Activated gamma-delta T cell treated with anti-CD3 and anti-CD28 coated beads, Interleukin-2, amount 50 U/mL, for 16 hours (primary cell): ENCODE measurements at places on chromosomes 13 and 19.

- DNase-seq: no peak
These were observed 931 bp downstream of the USP12 start for GRCh38 chr13:27170516-27171243.

GRCh38 chr13:75760131-75761021 is 124.2 kb downstream of the LMO7 start:
- no peak for DNase-seq

DNA sequence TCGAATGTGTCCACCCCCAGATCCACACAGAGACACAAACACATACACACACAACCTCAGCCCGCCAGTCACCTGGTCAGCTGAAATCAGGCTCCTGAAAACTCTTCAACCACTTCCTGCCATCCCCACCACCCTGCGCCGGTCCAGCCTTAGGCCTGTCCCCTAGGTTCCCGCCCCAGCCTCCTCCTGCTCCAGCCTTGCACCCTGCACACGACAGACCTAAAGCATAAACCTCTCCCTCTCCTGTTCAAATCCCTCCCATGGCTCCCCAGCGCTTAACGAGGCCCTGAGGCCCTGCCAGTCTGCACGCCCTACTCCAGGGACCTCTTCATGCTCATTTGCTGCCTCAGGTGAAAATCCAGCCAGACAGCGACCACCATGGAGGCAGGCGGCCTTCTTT is 7.1 kb downstream of the PNMA8B start:
- no peak for DNase-seq

DNA sequence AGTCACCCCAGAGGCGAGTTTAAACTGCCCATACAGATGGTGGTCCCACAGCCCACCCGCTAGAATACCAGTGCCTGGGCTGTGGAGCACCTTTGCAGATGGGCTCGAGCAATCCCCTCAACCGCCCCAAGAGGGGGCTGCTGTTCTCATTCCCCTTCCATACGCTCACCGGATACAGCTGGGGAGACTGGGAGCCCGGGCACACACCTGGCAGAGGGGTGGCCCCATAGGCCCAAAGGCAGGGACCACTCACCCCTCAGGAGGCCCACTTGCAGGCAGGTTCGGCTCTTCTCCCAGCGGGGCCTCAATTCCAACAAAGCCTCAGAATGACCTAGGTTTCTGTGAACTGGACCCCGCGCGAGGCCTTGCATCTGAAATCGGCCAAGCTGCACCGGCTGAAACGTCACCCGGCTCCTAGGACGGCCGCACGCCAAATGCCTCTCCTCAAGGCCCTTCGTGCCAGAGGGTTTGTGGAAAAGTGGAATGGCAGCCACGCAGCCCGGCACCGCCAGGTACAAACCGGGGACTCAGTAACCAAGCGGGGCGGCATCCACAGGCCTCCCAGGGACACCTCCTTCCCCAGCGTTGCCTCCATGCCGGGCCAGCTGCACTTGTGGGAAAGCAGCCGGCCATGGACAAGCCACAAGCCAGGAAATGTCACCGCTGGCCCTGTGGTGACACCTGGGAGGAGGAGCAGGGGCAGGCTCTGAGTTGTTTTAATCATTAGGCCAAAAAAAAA is 18.7 kb downstream of the MLLT1 start:
- peak; percentile 22 for DNase-seq

GRCh38 chr19:17757125-17757524 is 5.8 kb downstream of the FCHO1 start:
- DNase-seq: no peak

GRCh38 chr13:60562096-60562780 is 165.2 kb downstream of the TDRD3 start:
- no peak for DNase-seq

DNA sequence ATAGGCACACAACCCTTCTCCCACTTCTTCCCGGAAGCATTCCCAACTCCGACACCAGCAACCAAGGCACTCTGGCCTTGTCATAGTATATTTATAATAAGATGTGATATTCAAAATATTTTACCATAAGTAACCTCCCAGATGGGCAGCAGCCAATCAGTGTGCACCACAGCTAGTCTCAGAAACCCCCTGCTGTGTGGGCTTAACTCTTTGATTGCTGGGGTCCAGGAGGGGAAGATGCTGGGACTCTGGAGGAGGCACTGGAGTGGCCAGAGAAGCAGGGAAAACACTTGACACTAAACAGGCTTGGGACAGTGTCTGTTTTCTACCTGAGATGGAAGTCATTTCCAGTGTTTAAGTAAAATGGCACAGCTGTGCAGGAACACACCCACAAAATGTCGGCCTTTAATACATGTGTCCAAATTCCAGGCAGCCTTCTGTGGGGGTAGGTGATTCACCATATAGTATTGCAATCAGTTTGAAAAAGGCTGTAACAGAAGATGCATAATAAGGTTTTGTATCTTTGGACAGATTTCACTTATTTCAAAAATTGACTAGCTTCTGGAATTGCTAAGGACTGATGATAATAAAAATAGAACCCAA is 100.7 kb downstream of the MBNL2 start:
- DNase-seq: no peak

GRCh38 chr19:51159656-51160055 is 17.6 kb downstream of the SIGLEC7 start:
- no peak for DNase-seq

DNA sequence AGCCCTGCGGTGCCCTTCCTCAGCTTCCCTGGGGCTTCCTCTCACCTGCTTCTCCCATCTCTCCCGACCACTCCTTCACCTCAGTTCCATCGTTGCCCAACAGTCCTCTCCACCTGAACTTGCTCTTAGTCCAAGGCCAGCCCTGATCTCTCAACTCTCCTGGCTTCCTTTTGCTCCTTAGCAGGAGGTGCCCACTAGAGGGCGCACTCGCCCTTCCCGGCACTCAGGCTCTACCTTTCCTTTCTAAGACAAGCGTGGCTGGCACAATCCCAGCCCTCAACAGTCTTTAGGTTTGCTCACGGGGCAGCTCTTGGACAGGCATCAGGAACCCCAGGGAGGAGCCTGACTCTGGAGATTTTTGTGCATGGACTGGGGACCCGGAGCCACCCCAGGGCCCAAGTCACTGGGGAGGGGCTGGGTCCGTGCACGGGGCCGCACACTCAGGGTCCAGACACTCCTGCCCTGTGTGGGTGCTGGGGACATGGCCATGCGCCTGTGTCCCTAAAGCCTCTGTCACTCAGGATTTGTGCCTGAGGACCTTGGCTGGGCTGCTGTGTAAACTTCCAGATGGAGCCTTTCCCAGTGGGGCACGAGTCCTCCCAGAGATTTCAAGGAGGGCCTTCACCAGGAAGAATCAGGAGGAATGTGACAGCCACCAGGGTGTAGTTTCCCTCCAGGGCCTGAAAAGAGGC is 12.1 kb upstream of the CEACAM8 start:
- DNase-seq: peak; percentile 15

DNA sequence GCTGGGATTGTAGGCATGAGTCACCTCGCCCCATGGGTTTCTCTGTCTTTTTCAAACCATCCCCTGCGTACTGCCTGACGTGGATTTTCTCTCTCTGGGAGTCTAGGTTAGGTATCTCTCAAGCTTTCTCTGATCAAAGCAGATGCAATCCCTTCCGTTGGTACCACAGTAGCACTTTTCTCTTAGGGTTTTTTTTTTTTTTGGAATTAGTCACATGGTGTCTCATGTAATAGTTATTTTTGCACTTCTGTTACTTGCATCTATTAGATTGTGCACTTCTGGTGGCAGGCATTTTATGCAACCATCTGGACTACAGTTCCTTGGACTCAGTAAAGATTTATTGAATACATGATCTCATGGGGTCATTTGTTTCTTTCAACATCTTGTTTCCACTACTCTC is 72.1 kb downstream of the GPC6 start:
- DNase-seq: no peak

DNA sequence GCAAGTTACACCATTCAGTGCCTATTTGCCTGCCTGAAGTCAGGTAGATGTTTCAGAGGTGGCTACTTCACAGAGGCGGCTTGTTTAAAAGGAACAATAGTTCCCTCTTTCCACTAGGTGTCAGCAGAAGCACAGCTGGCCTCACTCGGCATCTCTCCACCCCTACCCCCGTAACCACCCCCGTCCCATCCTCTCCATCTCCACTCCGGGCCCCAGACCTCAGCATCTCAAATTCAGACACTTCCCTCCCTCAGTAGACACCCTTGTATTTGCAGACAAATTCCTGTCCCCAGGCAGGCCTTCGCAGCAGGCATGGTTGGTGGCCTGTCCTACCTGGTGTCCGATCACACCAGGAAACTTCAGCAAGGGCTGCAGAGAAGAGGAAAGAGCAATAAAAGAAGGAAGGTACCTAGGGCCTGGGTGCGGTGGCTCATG is 9.1 kb upstream of the DPP9 start:
- DNase-seq: no peak

DNA sequence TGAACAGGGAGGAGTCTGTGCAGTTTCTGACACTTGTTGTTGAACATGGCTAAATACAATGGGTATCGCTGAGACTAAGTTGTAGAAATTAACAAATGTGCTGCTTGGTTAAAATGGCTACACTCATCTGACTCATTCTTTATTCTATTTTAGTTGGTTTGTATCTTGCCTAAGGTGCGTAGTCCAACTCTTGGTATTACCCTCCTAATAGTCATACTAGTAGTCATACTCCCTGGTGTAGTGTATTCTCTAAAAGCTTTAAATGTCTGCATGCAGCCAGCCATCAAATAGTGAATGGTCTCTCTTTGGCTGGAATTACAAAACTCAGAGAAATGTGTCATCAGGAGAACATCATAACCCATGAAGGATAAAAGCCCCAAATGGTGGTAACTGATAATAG is 16.1 kb downstream of the CEACAM6 start:
- no peak for DNase-seq

DNA sequence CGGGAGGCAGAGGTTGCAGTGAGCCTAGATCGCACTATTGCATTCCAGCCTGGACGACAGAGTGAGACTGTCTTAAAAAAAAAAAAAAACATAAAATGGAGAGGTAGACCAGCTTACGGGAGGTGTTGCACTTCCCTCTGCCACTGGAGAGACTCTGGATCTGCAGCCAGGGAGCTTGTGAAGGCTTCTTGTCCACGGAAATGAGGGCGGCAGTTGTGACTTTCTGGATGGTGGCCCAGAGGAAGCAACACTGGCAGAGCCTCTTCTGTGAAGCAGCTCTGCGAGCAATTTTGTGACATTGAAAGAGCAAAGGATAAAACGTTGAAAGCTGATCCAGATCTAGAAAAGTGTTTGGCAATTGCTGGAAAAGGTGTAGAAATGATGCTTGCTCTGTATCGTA is 10.4 kb downstream of the SPINT2 start:
- DNase-seq: no peak

GRCh38 chr13:107649079-107649478 is 566.3 kb downstream of the LIG4 start:
- no peak for DNase-seq

DNA sequence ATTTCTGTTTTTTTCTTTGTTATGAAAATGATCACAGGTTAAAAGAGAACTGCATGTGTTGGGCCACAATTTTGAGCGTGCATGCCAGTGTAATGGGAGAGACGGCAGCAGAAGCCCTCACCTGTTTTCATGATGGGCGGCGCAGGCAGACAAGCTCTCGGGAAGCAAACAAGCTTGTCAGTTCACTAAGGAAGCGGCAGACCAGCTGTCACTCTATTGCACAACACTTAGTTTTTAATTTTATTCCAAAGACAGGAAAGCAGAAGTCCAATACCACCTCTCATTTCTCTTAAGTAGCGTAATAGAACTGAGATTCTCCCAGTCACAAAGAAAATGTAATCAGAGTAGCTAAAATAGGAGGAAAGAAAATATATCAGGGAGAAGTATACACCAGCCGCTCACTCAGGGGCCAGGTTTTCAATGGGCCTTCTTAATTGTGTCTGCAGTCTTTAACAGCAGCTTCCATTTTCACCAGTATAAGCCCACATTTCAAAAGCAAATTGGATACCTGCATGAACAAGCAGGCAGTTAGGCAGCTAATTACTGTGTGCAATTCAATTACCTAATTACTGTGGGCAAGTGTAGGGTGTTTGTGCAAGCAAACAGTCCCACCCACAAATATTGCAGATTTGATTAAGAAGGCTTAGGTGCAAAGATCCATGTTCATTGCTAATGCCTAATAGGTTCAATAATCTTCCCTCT is 711.4 kb downstream of the DIAPH3 start:
- no peak for DNase-seq

GRCh38 chr19:51687791-51688670 is 5.1 kb upstream of the SPACA6 start:
- no peak for DNase-seq

- DNase-seq: no peak
These were observed 29.1 kb downstream of the EPS15L1 start for GRCh38 chr19:16442386-16443276.

DNA sequence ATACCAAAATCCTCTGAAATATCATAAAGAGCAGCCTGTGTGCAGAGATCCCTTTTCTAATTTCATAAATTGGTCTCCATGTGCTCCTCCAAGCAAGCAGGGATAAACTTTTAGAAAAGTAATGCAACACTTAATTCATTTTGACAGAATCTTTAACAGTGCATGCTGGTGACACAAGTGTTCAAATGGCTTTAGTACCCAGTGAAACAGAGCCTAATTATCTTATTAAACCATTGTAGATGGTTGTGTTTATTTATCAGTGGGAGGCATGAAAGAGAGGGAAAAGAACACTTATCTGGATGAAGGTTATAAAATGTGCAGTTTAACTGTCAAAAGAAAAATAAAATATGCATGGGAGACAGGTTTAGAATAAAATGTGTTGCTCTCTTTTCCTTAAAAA is 945.0 kb upstream of the PCDH20 start:
- no peak for DNase-seq

GRCh38 chr19:21569494-21569865 is 64.1 kb downstream of the ZNF429 start:
- no peak for DNase-seq

DNA sequence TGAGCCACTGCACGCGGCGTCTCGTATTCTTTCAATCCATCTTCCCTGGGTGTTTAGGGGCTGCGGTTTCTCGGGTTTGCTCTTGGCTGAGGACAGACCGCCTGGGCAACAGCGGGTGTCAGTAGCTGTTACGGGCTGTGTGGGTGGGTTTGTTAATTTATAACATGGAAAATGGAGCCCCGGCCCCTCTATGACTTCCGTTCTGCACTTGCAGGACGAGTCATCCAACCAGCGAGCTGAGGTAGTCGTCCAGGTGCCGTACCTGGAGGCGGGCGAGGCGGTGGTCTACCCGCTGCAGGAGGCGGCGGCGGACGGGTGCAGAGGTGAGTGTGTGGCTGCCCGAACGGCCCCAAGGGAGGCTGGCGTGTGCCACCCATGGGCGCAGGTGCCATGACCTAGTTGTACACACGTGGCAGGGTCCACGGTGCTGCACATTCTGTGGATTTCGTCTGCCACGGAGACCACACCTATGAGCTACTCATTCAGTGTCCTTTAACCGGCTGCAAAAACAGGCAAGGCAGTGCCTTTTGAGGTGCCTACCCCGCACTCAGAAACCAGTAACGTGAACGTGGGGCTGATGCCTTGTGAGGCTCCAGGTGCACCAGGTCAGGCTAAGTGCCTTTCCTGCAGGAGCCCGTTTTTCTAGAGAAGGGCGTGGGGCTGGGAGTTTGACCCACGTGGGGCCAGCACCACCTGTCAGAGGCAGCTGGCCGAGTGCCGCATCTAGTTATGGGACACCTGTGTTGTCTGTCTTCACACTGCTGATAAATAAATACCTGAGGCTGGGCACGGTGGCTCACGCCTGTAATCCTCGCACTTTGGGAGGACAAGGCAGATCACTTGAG is 10.9 kb downstream of the POLR2E start:
- DNase-seq: no peak

- no peak for DNase-seq
These were observed 43.1 kb upstream of the CNMD start for GRCh38 chr13:52782471-52783448.

GRCh38 chr13:94154367-94154766 is 325.1 kb downstream of the DCT start:
- no peak for DNase-seq

- DNase-seq: no peak
These were observed 402.6 kb downstream of the KLF12 start for GRCh38 chr13:73731564-73731963.

- no peak for DNase-seq
These were observed 53.0 kb downstream of the MRPL57 start for GRCh38 chr13:21229241-21230024.
